CD4-positive, alpha-beta T cell treated with Interleukin-15 for 1 hour (primary cell): ENCODE measurements at places on chromosomes 1 and 21.

- DNase-seq = peak; percentile 93
Measured at GRCh38 chr1:26306290-26307229, at the start of gene UBXN11. TSS of gene UBXN11 (minus strand) at chr1:26306636. CDS start at chr1:26302883, 3,753 bp downstream.

DNA sequence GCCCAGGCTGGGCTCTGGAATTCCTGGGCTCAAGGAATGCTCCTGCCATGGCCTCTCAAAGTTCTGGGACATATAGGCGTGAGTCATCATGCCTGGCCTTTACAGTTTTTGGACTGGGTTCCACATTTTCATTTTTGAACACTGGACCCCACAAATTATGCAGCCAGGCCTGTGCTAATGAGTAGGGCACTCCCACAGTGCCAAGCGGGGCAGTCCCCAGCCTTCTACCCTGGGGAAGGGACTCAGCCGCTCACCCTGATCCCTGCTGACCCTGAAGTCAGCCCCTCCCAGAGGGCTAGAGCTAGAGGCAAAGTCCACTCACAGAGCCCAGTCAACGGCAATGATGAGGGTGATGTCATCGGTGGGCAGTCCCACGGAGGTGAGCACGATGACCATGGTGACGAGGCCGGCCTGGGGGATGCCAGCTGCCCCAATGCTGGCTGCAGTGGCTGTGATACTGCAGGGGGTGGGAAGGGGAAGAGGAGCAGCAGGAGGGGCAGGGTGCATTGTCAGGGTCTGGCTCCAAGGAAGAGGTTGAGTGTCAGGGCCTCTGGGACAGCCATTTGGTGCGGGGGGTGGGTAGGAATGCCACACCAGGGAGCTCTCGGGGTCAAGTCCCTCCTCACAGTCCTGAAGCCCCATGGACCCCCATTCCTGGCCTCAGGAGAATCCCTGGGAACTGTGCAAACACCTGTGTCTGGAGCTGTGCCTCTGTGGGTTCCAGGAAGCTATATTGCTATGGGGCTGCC is 27.6 kb downstream of the PODN start:
- no peak for DNase-seq

- no peak for DNase-seq
Measured at GRCh38 chr21:41009398-41010100, 158.4 kb upstream of the BACE2 start.

DNA sequence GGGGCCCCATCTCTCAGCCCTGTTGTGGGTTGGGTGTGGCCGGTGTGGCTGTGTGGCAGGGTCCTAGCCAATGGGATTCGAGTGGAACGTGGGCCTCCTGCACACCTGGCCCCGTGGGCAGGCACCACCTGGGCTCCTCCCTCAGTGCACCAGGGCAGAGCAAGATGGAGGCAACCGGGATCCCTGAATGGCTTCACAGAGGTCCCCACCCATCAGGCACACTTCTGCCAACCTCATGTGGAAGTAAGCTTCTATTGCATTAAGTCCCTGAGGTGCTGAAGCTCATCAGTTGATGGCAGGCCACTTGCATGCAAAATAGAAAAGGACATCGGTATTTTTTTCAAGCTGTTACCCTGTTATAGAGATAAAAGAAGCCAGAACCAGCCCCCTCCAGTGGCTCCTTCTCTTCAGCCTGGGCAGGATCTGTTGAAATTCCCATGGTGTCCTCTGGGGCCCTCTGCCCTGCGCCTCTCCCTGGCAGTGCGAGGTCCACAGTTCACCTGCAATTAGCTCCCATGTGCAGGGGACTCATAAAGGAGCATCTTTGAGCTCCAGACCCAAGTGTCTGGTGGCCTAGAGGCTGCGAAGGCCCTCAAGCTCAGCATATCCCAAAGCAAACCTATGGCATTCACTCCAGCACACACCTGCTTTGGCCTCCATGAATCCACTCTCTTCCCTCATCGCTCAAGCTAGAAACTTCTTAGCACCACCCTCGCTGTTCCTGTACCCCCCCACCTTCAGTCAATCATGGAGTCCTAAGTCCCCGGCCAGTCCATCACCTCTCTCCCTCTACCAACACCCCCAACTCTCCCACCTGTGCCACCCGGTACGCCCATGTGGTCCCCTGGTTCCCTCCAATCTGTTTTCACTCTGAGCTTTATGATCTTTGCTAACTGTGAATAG is 2.1 kb upstream of the SLC45A1 start:
- no peak for DNase-seq

DNA sequence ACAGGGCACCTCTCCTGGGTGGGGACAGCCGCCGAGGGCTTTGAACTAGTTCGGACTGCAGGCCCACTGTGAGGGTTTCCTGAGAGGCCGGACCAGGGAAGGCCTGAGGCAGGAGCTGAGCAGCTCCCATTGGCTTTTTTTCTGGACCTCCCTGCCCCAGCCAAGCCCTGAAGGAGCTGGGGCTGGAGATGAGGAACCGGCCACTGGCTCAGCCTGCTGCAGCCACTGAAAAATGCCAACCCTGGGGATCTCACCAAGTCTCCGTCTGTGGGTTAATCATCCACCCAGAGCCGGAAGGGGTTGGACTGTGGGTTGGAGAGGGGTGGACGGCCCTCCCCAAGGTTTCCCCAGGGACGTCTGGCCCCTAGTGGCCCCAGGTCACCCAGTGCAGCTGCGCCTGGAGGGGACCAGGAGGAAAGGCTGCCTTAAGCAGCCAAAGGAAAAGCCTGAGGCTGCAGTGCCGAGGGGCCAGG is 2.5 kb downstream of the VWA1 start:
- no peak for DNase-seq

GRCh38 chr1:162964901-162965300 is 103.9 kb upstream of the CCDC190 start:
- no peak for DNase-seq

DNA sequence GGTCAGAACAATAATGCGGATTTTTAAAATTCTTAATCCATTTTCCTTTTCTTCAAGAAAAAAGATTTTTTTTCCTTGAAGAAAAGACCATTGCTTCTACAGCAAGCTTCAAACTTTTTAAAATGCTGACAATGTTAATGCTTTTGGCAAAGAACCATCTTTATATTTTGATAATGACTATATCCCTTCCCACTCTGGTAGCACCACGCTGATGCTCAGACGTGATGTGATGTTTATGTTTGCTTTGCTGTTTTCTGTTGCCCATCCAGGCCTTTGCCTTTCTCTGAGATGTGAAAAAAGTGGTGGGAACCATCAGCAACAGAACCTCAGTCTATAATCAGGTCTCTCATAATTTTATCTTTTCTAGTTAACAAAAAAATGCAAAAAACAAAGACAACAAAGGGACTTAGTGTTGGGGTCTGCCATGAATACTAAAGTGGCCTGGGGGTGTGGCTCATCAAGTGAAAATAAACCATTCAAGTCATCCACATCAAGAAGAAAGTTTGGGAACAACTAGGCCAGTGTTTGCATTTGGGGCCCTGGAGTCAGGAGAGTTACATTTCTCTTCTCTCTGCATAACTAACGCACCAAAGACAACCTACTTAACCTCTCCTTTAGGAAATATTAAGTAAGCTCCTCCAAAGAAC is 244.6 kb upstream of the DMRTA2 start:
- DNase-seq = no peak
